ENCODE measurements at places on chromosomes 7 and 10.

- DNase-seq = no peak
Observed at GRCh38 chr7:14606101-14606500, 296.4 kb downstream of the DGKB start.

GRCh38 chr7:102981451-102981850 lies 68.7 kb downstream of the LRRC17 start:
- DNase-seq = peak; percentile 54

DNA sequence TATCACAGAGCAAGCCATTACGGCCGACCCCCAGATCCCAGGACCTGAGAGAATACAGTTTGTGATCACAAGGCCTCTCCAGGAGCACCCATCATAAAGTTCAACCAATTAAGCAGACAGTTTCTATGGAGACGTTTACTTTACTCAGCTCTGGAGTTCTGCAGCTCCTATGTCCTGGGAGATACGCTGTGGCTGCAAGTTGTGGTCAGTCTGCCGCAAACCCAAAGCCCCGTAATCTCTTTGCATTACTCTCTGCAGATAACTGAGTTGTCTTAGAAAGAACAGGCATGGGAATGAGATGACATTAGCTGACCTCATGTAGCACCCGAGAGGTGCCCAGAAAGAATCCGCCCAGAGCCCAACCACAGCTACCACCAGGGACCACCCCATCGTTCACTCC lies 305.1 kb downstream of the FGFR2 start:
- DNase-seq = no peak

- DNase-seq = no peak
Observed at GRCh38 chr10:27601503-27601902, 97.4 kb downstream of the RAB18 start.

- no peak for DNase-seq
Observed at GRCh38 chr10:807163-807957, 117.9 kb upstream of the DIP2C start.

DNA sequence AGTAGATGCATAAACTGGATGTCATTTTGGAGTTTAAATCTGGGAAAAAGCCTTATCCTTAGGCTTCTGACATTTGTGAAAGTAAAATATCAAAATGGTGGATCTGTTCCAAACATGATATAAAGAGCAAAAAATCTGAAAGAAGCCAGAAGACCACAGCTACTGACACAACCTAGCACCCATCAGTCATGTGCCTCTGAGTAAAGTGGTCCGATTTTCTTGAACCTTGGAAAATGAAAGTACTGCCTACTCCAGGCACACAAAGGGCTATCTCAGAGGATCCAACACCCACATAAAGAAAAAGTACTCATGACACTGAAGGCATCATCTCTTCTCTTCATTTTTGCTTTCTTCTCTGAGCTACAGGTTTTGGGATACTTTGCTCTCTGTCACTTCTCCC lies 150.7 kb downstream of the KMT2E start:
- DNase-seq = no peak

DNA sequence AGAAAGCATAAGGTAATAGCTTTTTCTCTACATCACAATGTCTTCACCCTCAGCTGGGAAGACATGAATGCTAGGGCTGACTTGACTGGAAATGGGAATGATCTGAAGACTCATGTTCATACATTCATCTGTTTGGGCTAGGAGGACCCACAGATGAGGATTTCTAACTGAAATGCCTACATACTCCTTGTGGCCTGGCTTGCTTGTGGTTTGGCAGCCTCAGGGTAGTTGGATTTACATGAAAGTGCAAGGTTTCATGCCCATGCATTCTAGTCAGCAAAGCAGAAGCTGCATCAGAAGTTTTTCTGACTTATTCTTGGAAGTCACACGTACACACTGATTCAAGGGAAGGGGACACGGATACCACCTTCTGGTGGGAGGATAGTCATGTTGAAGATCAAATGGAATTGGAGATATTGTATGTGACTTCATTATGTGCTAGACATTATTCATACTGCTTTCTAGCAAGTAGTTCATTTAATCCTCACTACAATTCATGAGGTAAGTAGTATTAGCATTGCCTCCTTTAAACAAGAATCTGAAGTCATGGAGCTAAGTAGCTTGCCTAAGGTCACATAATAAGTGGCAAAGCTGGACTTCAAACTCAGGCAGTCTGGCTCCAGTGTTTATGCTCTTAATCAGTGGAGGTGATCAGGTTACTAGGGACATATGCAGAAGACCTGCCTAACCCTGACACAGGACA lies 957.0 kb downstream of the LRMDA start:
- DNase-seq = no peak

DNA sequence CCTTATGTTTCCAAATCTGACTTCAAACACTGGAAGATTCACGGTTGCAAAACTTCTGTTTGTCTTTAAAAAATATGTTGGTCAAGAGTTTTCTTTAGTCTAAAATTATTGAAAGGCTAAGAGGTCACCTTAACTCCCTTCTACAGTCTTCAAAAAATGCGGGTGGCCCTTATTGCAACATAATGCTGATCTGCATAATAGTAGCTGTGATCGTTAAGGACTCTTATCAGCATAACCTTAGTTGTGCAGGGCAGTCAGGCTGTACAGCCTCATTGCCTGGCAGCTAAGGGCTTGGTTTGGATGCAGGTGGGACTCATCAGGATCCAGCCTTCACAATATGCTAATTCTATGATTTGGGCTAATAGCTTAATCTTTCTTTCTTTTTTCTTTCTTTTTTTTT lies 15.0 kb downstream of the KIAA1217 start:
- DNase-seq = no peak

- no peak for DNase-seq
Observed at GRCh38 chr7:124603066-124603465, 162.5 kb downstream of the GPR37 start.

GRCh38 chr10:110436554-110437350 lies 61.0 kb upstream of the DUSP5 start:
- DNase-seq = no peak

DNA sequence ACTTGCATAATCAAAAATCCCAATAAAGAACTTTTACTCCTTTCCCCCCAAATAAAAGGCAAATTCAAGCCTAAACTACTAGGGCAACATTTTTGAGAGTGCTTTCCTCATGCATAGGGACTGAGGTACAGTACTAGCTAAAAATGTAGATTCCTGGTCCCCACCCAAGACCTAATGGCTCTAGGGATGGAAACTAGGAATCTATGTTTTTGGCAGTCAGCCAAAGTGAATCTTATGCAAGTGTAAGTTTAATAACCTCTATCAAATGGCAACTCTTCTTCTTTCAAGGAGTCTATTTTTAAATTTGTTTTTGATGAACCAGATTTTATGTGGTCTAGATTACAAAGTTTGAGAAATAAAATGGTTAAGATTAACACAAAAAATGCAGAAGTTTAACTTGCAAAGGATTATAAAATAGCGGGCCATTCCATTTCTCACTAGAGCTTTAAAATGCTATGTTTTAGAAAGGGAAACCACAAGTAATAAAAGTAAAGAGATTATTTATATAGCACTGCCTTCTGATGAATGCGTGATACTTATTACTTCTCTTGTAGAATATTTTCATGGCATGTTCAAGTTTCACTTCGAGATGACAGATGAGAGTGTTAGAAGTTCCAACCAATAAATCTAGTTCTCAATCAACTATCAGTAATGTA lies 70.4 kb upstream of the MDFIC start:
- DNase-seq = no peak

GRCh38 chr10:24969841-24970281 lies 17.5 kb upstream of the PRTFDC1 start:
- DNase-seq = no peak

GRCh38 chr10:96238646-96239623 lies 32.4 kb downstream of the BLNK start:
- DNase-seq = peak; percentile 2

- no peak for DNase-seq
Observed at GRCh38 chr10:125103466-125103865, 56.9 kb downstream of the CTBP2 start.

DNA sequence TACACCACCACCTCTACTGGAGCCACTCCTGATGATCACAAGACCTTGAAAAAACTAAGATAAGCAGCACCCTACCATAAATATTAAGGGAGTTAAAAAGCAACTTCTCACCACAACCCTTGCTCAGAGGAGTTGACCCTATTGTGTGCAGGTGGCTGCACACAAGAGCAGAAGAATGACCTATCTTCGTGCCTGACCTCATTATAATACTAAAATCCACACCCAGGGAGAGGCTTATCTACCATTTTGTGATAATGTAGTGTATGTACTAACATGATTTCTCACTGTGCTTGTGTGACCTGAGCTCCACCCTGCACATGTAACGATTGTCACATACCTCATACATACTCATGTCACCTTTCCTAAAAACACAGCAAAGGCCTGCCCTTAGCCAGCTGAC lies 205.0 kb upstream of the MBL2 start:
- no peak for DNase-seq

DNA sequence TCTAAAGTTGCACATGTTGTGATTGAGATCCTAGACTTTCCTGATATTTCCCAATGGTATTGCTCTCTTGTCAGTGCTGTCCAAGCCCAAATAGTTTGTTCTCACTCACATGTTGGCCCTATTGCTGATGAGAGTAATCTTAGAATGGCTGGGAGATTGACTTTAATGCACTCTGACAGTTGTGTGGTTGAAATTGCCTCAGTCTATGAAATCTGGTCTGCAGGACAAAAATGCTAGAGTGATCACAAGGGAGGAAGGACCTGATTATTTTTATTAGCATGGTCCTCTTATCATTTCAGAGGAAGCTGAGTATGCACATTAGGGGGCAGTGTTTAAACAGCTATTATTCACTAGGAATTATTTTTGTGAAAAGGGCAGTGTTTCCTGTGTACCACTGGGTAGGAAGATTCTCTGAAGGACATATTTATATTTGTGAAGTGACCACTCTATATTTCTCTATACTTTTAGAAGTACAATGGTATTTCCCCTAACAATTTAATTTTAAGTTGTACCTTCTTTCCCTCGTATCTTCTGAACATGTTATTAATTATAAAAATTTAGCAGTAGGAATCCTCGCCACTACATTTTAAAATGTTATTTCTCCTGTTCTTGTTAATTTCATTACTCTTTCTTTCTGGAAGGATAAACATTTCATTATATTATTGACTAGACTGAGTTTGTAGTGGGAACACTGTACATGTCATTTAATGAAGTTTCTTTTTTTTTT lies 64.4 kb downstream of the SUGCT start:
- no peak for DNase-seq

GRCh38 chr7:22120391-22121053 lies 174.8 kb upstream of the CDCA7L start:
- DNase-seq = no peak

DNA sequence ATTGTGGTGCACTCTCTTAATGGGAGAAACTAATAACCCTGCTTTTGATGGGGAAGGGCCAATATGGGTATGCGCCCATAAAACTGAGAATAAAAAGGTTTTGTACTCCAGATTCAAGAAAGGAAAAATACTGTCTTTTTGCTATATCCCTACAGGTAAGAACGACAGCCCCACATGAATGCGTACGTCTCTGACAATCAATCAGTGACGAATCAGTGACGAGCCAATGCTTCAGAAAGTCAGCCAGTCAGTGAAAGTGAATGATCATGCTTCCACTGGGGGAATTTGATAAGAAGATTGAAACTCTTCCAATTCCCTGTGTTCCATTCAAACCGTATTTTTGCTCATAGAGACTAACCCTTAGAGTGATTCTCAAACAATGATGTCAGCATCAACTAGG lies 26.3 kb downstream of the ARL5B start:
- no peak for DNase-seq

DNA sequence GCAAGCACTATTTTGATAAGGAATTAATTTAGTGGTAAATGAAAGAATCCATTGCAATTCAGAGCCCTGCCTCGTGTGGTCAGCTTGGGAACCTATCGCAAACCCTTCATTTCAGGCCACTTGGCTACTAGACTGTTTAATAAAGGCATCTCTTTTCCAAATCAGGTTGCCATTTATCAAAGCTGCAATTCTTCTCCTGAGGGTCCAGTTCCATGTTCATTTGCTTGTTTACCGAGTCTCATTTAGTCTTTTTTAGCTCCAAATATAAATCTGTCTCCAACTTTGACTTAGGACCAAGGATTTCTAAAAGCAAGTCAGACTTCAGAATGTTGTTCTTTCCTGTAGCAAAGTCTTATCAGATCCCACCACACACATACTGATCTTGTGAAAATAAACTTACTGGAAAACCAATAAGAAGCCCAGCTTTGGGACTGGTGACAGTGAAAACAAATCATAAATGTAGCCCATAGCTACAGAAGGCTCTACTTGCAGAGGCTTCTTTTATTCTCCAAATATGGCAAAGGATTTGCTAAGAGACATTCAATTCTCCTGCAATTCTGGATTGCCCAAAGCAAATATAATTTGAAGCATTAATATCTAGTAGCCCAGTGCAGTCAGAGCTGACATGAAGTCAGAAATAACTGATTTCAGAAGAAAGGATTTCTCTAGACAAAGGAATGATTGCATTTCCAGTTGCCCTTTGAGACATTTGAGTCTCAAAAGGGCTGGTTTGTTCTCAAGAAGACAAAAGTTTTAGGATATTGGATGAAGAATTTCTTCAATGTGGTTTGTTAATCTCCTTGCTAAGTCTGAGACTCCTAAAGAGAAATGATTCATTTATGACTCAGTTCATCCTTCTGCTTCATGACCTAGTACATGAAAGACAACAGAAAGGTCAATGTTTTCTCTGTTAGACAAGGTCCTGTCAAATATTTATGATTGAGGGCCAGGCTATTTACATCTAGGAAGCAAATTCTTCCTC lies 28.0 kb downstream of the PPP1R3C start:
- DNase-seq = peak; percentile 54

DNA sequence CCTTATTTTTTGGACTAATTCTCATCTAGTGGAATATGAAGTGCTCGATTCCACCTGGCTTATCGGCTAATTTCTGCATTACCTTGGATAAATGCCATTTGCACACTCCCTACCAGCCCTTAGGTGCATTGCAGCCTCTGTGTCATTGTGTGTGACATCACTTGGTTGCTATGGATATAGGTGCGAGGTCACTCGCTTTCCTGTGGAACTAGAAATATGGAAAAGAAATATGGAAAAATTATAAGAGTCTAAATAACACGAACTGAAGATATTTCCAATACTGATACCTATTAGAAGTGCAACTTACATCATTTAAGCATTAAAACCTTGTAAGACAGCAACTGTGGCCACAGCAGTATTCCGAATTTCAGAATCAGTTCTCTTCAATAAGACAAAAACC lies 2.0 kb downstream of the YWHAG start:
- no peak for DNase-seq

- no peak for DNase-seq
Observed at GRCh38 chr10:103232772-103233488, 12.8 kb upstream of the RPEL1 start.

- peak; percentile 82 for DNase-seq
Observed at GRCh38 chr7:94266238-94266644, 128.5 kb upstream of the COL1A2 start.

DNA sequence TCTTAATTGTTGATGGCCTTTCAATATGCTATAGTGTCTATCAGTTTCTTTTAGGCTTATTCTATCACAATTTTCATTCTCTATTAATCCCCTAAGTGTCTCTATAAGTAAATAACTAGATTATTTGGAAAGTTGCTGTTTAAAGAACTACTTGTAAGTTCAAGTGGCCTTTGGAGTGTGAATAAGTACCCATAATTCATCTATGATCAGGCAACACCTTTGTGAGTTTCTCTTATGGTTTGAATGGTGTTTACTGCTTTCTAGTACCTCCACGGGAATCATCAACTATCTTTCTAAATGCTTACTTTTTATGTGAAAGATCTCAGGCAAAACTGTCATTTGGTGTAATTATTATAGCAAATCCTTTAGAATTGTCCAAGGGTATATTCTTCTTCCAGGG lies 166.7 kb downstream of the POU6F2 start:
- DNase-seq = no peak
